SIG-M5 (cell line): ENCODE measurements at places on chromosomes 2 and 18.

- no peak for DNase-seq
These were observed 288.9 kb upstream of the ETAA1 start for GRCh38 chr2:67108231-67108630.

GRCh38 chr2:237012577-237013267 is 73.0 kb upstream of the COPS8 start:
- DNase-seq = no peak

DNA sequence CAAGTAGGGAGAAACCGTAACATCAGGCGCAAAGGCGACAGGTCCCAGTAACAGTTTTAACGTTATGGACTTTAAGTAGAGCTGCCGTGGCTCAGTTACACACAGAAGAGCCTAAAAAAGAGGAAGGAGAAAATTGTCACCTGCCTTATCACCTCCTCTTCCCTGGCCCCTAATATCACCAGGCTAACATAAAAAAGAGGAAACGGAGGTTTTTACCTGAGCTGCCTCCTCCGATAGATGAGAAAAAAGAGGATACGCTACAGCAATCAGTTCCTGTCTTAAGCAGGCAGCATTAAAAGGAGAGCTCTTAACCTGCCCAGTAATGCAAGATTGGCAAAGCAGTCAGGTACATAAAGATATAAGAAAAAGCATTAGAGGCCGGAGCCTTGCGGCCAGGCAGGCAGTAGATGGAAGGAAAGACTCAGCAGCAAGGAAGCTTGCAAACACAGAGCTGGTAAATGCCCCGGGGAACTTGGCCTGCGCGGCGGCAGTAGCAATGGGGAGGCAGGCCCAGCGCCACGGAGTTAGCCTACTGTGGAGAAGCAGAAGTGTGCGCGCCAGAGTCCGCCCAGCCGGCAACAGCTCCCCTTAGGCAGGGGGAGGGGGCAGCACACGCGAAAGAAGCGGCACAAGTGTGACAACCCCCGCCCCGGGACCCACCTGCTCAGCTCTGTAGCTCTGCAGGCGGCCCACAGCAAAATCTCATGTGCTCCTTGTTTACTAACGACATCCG is 116.3 kb upstream of the SCN7A start:
- DNase-seq = no peak

DNA sequence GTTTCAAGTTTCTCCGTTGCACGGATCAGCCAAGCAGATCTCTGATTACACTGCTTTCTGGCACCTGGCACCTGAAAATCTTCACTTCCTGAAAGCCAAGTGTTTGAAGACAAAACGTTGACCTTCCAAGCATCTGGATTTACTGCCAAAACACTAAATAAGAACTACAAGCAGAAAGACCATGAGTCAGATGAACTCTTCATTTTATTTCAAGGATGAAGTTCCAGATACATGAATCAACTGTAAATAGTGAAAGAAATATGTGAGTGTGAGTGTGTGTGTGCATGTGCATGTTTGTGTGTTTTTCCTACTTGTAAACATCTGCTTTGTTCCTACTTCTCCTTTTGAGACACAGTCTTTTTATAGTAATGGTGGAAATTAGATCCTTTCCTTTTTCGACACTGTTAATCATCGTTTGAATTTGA is 60.0 kb upstream of the DTNA start:
- no peak for DNase-seq

GRCh38 chr2:160221391-160222276 is 21.6 kb upstream of the ITGB6 start:
- DNase-seq = no peak

- no peak for DNase-seq
These were observed 18.0 kb upstream of the HK2 start for GRCh38 chr2:74815941-74816340.

GRCh38 chr2:71347517-71347916 is 15.9 kb downstream of the ZNF638 start:
- no peak for DNase-seq

- no peak for DNase-seq
These were observed 293.0 kb downstream of the RDH14 start for GRCh38 chr2:18267501-18267900.

DNA sequence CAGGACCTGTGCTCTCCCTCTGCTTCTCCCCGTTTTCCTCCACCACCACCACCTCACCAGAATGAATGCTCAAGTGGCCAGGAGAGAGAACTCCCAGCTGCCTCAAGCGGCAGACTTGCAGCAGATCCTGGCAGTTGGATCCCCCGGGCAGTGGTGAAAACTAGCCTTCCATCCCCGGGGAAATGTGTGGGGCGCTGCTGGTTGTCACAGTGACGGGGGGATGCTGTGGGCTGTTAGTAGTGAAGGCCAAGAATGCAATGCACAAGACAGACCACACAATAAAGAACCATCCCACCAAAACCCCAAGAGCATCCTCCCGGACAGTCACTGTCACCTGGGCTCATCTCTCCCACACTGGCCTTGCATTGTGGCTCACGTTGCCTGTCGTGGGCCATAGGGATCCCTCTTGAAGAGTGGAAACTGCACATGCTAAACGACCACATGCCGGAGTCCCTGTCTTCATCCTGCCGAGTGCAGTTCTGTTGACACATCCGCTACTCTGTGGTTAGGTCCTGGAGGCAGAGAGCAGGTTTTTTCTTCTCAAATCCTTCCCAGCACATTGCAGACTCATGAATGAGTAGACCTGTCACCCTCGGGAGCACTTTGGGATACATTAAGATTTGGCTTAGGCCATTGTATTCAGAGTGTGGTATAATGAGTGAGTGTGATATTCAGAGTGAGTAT is 13.5 kb downstream of the SPATA3 start:
- DNase-seq = no peak

DNA sequence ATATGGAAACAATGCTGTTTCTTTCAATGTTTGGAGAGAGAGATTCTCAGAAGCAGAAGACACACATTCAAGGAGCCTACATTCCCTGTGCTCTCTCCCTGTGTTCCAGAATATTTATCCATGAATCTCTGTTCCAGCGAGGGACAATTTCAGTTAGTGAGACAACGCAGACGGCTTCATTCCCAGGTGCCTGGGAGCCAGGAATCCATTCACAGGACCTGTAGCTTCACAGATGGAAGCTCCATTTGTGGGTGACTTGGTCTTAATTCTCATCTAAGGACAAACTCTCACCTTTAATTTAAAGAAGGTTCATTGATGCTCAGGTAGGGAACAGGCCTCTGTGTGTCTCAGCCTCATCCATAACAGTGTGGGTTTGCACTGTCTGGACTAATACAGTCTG is 1156.6 kb downstream of the RPIA start:
- DNase-seq = no peak

- no peak for DNase-seq
These were observed 108.3 kb downstream of the HNRNPLL start for GRCh38 chr2:38494394-38494793.

GRCh38 chr2:5330961-5331360 is 361.2 kb upstream of the SOX11 start:
- DNase-seq = no peak

DNA sequence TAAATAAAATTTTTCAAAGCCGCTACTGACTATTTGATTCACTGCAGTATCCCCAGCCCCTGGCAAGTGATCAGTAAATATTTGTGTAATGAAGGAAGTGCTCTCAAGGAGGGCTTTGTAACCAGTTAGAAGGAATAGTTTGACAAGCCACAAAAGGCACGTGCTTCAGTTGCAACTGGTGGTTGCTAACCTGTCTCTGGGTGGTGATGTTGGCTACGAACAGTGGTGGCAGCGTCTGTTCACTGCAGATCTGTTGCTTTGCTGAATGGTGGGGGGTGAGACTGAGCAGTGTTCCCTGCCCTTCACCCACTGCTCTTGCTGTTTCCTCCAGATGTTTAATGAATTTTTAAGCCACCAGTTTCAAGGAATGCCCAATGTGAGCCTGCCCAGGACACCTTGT is 73.9 kb upstream of the SIX2 start:
- DNase-seq = no peak

DNA sequence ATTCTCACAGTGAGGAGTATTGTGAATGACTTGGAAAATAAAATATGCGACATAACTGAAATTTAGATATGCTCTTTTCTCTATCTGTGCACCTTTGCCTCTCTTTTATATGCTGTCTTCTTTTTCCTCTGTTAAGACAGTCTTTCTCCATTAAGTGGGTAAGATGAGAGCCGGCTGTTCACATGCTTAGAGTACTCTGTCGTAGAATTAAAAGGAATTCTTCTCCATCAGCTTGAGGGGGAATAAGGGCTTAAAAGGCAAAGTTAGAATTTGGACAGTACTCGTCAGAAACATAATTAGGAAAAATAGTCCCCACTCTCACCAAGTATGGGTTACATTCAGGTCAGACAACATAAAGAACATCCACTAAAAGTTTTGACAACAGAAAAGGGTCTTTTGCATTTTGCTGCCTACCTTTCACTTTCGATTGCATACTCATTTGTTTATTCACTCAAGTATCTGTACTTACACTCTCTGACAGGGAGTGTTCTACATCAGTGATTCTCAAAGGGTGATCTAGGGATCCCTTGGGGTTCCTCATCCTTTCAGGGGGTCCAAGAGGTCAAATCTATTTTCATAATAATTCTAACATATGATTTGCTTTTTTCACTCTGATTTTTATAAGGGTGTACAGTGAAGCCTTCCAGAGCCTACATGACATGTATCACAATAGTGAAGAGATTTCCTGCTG is 48.0 kb downstream of the ARHGAP15 start:
- no peak for DNase-seq
